Stimulated activated CD4-positive, alpha-beta T cell treated with anti-CD3 and anti-CD28 coated beads, Interleukin-15, amount 100 ng/mL, for 24 hours (primary cell): ENCODE measurements at places on chromosomes 12 and 14.

DNA sequence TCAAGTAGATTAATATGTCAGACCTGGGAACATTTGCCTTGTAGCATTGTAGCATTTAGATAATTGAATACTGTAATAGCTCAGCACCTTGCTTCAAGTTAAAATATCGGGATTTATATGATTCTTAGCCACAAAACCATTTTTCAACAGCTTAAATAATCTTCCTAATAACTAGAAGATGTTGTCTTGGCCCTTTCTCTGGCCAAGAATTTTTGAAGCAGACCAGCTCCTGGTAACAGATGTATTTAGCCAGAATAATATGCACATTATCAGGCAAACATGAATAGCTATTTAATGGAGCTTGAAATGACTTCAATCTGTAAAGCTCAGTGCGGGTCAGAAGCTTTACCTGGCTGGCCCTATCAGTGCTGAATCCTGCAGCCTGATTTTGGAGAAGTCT, 913.1 kb downstream of the AACS start:
- no peak for DNase-seq

DNA sequence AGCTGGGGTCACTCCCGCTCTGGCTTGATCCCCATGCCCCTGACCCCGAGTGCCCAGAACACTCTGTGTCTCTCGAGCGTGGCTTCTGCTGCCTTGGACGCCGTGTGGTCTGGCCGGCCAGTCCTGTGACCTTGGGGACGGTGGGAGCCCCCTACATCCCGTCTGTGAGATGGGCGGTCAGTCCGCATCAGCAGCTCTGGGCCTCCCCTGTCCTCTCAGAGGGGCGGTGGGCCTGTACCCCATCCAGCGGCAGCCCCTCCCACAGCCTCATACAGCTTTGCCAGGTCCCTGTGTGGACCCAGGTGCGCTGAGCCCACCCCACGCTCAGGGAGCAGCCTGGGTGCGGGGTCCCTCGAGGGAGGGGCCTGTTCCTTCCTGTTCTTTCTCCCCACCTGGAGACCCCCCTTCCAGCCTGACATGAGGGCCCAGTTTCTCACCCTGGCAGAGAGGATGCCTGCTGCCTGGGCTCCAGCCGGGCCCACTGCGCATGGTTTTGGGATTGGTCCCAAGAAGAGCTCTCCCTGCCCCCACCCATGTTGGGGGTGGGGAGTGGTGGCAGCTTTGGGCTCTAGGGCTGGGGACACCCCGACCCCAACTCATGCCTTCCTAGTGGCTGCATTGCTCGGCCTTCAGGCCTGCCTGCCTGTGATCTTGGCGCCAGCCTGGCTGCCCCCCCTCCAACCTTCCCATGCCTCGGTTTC, 1.5 kb downstream of the MTA1 start:
- DNase-seq = no peak

- peak; percentile 59 for DNase-seq
Measured at GRCh38 chr12:12714276-12715021, 2.7 kb upstream of the CDKN1B start.

GRCh38 chr14:20179218-20179617, 11.5 kb upstream of the OR11G2 start:
- no peak for DNase-seq

DNA sequence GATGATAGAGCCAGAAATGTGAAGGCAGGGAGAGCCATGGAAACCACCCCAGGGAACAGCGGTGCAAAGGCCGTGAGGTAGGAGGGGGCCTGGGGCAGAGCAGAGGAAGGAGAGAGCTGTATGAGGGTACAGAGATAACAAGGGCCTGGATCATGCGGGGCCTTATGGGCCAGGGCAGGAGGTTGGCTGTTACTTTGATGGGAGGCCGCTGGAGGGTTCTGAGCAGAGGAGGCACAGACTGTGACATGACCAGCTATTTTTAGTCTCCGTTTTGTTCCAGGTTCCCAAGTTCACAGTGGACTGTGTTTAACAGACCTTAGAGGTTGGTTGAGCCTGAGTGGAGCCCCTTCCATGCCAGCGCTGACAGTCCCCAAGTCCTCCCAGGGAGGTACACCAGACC, 118.6 kb downstream of the GCH1 start:
- DNase-seq = no peak

DNA sequence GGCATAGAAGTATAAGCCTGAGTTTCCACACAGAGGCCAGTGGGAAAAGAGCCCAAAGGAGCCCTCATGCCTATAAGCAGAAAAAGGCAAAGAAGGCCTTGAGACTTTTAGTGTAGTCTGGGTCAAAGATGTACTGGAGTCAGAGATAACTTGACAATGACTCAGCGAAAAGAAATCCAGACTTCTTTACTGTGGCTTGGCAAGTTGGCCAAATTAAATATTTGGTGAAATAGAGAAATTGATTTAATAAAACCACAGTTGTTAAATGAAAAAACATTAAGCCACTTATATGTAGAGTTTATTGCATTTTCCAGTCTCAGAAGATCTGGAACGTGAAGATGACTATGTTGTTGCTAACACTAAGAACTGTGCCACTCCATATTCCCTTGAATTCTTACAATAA, 105.1 kb downstream of the TMTC3 start:
- DNase-seq = no peak
